COR-L47 (cell line): ENCODE measurements at places on chromosomes 7 and 10.
A peak's percentile ranks its signal among the peaks of the same experiment; 100 is the strongest.

DNA sequence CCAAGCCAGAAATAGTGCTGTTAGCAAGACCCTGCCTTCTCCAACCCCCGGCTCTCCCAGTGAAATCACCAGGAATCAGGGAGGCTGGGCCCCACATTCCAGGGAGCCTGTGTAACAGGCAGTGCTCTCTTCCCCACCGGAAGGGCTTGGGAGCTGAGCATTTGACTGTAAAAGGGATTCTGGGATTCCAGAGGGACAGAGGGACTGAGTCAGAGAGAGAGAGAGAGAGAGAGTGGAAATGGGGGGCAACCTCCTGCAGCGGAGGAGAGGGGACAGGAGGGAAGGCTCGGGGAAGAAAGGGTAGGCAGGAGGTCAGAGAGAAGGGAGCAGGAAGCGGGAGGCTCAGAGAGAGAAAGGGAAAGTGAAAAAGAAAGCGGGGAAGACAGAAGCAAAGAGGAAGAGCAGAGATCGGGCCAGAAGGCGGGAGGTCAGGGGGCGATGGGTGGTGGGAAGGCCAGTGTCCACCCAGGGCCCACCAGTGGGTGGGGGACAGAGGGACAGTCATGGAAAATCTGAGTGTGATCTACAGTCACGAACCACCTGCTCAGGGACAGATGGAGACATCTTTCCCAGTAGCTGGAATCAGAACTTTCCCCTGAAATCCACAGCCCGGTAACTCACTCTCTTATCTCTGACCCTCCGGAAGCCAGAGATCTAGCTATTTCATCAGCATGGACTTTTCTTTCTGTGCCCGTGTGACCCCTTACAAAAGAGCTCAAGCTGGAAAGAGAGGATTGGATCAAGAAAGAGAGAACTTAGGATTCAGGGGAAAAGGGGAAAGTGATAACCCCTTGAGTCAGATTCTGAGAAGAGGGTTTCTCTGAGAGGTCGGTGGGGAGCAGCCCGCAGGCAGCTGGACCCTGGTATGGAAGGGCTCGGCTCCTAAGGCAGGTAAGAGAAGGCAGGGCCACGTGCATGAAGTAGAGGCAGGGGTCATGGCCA, 4.6 kb upstream of the SERPINE1 start:
- DNase-seq = no peak

DNA sequence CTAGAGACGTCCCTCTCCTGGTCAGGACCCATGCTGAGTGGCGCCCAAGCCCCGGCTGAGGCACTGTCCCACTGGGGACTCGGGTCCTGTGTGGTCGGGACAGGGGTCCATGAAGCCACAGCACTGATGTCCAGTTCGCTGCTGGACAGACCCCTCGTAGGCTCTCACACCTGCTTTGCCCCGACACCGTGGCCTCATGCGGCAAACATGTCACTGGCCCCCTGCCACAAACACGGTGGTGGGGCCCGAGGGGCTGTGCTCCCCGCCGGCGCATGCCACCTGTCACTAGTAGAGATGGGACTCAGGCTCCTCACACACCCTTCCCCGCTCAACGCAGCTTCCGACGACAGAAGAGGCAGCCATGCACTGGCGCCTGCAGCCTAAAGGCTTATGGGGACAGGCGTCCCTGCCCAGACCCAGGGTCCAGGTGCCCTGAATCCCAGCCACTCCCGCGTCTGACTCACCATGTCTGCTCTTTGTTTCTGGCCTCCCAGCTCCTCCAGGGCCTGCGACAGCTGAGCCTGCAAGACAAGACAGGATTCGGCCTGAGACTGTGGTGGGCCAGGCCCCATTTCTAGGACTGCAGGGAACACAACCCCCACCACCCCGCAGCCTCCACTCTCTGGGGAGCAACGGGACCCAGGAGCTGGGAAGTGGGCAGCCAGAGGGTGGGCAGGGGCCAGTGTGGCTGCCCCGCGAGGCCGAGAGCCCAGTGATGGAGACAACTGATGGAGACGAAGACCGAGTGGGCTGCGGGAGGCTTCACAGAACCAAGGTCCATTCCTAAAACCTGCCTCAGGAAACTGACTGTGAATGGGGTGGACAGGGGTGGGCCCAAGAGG, 230.9 kb downstream of the MAD1L1 start:
- DNase-seq = no peak

DNA sequence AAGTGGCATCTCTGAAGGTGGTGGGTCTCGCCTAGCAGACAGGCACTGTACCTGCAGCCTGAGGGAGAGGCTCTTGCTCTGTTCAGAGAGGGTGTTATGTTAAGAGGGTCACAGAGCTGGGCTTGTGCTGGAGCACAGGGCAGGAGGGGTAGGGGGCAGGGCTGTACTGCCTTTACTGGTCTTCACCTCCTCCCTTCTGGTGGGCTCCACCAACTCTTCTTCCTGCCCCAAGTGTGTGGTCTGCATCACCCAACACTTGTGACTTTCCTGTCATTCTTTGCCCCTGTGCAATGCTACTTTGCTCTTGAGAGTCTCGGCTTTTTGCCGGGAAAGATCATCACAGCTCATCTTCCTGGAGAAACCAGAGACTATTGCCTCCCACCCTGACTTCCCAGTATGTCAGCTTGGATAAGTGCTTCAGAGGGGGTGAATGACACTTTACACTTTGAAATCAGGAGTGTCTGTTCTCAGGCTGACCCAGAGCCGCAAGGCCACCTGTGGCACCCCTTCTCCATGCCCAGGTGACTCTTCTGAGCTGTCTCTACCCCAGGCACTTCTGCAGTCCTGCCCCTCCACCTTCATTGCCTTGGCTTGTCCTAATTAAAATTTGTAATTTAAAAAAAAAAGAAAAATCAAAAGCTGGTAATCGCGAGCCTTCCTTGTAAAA, 38.4 kb upstream of the IKZF1 start:
- DNase-seq = no peak

- DNase-seq = no peak
Observed at GRCh38 chr10:49735161-49735560, 27.0 kb downstream of the OGDHL start.

DNA sequence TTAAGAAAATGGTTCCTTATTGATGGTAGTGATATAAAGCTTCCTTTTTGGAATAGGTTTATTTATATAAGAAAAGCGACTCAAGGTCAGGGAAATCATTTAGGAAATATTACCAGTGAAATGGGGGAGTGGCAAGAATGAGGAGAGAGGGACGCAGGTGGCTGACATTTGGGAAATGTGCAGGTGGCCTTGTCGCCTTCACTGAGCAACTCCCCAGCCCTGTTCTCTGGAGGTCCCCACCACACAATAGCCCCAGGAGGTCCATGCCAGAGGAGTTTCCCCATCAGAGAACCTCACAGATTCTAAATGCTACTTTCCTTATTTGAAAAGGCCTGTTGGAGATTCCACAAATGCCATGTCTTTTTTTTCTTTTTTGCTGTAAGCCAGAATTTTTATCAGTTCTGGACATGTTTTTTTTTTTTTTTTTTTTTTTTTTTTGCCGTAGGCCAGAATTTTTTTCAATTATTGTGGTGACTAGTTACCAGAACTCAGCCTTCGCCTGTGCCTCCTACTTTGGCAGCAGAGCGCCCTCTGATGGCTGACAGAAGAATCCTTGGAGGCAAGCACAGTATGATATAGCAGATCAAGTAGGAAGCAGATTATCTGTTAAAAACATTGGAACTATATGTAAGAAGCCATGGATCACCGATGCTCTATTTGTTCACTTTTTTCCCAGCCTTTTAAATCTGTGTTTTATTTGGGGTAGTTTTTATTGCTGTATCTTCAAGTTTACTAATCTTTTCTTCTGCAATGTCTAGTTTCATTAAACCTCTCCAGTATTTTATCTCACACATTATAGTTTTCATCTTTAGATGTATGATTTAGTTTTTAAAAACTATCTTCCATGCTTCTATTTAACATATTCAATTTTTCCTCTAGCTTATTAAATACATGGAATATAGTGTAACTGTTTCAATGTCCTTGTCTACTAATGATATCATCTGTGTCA, 18.6 kb downstream of the OPALIN start:
- no peak for DNase-seq

DNA sequence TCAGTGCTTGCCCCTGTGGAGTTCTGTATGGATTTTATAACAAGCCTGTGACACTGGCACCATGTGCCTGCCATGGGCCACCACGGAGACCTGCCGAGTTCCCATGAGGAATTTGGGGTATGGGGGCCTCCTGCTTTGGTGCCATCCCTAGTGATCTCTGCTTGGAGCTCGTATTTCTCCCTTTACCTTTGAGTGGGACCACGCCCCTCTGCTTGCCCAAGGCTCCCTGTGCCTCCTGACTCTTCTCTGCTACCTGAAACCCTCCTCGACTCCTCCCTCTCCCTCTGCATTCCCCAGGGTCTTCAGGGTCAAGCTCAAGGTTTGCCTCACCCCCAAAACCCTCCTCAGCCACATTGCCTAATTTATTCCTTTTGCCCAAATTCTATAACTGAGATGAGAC, 225.0 kb downstream of the BUB3 start:
- DNase-seq = no peak

- DNase-seq = no peak
Observed at GRCh38 chr7:20417675-20418382, 87.1 kb downstream of the ITGB8 start.

GRCh38 chr10:123518765-123519164, 147.4 kb upstream of the GPR26 start:
- DNase-seq = no peak

- no peak for DNase-seq
Observed at GRCh38 chr10:74282848-74283210, 131.8 kb downstream of the ADK start.

GRCh38 chr10:62471711-62472110, 97.5 kb downstream of the ZNF365 start:
- DNase-seq = no peak

DNA sequence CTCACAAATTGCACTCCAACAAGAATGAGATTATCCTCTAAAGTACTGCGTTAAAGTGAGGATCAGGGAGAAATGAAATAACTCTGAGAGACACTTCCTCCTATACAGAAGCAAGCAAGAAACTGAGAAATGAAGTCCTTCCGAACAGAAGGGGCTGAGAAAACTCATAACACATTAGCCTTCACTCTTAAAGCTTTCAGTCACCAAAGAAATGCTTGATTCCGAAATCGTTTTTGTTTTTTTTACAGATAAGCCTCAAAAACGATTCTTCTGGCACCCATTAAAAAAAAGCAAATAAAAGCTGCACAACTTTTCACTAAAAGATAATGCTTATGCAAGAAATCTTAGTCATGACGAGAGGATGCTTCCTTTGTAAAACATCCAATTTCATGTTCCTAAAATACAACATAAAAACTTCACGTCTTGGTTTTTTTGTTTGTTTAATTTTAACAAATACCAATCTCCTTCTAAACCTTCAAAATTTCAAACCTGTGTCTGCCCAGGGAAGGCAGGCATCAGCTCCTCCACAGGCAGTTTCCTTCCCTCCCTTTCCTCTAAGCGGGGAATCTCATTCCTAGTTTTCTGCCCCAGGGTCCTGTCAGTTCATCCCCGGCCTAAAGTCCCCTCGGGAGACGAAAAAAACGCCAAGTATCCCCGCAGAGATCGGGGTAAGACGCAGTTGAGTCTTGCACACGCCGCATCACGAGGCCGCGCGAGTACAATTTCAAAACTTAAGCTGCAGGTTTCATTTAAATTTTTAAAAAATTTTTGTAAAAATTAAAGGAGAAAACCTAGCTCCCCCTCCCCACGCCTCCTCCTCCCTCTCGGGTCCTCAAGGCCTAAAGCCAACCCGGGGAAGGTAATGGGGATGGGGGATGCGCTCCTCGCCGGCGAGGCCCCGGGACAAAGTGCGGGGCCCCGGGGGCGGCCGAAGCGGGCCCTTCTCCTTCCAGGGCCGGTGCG, 1.1 kb downstream of the BAZ1B start:
- peak; percentile 14 for DNase-seq

GRCh38 chr7:22156205-22156604, 200.7 kb downstream of the RAPGEF5 start:
- DNase-seq = no peak

DNA sequence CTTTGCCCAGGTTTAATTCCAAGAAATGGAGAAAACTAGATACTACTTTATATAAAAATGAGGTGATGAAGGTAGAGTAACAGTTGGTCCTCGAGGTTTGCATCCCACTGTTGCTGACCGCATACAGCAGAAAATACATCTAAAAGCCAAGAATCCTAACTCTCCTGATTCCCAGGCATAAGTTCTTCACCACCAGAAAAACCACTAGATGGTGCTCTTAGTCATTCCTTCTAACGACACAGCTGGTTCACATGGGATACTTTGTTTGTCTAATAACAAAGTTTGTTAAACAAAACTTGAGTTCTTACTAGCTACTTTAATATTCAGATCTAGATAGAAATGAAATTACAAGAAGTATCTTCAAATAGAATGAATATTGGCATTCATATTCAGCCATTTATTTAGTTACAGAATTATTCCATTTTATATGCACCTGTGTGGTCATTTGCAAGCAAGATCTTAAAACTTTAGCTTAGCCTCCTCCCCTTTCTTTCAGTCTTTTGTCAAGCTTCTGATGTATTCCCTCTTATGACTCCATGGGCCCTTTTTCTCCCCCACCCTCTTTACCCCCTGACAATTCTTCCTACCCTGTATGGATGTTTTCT, 54.1 kb upstream of the CYP26C1 start:
- DNase-seq = no peak

DNA sequence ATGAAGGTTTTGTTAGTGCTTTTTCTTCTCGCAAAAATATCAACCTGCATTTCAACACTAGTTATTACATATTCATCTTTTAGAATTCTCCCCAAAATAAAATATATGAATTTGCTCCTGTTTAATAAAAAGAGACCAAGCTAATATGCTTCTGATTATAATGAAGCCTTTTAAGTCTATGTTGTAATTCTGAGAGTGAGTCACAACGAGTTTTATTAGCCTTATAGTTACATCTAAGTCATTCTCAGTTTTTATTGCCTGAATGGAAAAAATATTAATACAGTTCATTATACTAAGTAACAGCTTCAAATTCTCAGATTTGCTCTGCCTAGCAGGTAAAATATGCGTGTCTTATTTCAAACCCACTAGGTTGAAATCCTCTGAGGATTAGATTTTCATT, 152.4 kb upstream of the CELF2 start:
- DNase-seq = no peak

DNA sequence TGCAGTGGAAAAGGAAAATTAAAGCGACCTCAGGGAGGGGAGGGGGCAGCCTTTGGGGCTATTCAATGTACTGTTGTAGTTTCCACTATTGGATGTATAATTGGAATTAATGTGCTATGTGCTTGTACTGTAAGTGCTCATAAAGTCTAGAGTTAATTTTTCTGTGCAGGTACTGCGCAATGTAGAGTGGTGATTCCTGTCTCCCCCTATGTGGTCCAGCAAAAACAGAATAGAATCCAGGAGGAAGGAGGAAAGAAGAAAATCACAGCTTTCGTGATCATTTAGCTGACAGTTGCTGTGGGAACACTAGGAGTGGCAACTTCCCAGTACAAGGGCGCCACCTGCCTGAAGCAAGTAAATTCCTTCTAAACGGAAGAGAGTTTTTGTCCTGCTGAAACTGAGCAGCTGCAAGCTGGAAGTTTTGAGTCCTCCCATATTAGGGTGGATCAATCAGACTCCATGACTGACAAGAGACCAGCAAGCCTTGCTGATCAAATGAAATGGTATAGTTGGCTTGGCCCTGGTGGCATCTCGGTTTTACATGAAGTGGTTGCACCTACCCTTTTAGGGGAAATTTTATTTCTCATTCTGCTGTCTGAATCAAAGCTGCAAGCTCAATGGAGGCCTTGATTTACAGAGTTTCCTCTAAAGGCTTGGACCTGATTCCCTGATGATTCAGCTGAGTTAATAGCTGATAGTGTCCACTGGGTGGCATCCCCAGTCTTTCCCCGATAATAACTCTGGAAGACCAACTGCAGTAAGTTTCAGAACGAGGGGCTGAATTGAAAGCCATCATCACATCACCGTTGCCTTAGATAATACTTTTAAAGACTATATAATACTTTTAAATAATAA, 299.8 kb downstream of the HGF start:
- peak; percentile 62 for DNase-seq
